ENCODE measurements at places on chromosomes 6 and 20.

GRCh38 chr6:110708295-110708950 lies 106.8 kb downstream of the CDK19 start:
- peak; percentile 53 for DNase-seq

DNA sequence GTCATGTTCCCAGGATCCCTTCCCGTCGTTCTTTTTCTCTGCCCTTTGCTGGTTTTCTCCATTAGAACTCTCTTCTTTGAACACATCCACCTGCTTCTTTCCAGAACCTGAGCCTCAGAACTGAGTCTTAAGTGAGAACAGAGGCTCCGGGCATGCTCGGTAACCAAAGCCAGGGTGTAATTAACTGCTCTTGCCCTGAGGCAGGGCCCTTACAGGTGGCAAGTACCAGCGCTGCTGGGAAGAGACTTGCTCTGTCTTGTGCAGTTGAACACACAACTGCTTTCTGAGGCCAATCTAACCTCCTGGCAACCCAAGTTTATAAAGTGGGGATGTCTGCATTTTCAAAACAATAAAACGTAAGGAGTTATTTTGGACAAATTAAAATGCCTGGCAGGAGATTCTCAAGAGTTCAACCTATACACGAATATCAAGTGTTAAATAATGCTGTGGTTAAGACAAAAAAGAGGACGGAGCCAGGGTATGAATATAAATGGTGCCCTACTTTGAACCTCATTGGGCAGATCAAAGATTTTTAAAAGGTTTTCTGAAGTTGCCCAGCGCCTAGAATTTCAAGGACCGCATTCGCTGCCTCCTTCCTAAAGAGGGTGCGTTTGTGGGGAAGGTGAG lies 12.4 kb upstream of the DEK start:
- no peak for DNase-seq

GRCh38 chr6:79686707-79687309 lies 55.7 kb downstream of the SH3BGRL2 start:
- no peak for DNase-seq

GRCh38 chr6:17504005-17504404 lies 96.1 kb upstream of the FAM8A1 start:
- DNase-seq = no peak

DNA sequence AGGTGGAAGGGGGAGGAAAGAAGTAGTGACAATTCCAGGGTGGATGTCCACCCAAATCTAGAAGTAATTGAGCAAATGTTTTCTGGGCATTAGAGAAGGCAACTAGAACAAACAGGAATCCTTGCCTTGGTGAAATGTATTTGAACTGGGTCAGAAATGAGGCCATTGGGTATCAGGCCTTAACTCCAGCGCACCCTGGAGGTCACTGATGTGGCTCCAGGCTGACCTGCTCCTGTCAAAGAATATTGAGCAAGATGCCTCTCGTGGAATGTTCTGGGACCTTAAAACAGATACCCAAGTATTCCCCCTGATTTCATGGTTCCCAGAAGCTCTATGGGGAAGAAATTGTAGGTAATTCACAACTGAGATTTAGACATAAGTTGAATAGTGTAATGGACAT lies 6.9 kb downstream of the HLA-DPB1 start:
- DNase-seq = peak; percentile 81

DNA sequence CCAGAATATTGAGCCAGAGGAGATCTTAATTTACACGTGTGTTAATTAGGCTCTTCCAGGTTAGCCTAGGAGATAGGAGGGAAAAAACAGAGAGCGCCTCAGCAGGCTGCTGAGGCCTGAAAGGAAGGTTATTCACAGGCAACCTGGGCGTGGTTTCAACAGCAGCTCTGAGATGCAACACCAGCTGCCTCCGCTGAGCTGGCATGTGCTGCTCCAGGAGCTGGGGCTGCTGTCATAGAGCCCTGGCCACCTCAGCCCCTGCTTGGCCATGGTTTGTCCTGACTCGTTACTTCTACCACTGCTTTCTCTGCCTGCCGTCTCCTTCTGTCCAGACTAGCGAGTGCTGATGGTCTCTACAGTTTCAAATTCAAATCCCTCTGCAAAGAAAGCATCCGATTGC lies 32.4 kb upstream of the RPP40 start:
- peak; percentile 31 for DNase-seq

GRCh38 chr20:63315240-63315689 lies 22.3 kb downstream of the COL20A1 start:
- no peak for DNase-seq

GRCh38 chr20:47241345-47241781 lies 115.1 kb downstream of the ZMYND8 start:
- no peak for DNase-seq

DNA sequence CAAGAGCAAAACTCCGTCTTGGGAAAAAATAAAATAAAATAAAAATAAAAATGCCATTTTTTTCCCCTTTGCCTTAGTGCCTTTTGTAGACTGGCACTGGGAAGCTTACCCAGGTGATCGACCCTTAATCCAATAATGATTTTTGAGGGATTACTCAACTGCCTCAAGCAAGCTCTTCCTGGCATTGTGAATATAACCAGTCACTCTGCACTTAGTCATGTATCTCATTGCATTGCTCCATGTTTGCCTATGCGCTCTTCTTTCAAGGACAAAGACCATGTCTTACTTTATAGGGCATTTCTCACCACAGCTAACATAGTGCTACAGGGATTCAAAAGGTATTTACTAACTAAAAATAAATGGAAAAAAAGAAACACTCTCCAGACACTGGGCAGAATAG lies 13.0 kb downstream of the GFOD1 start:
- peak; percentile 46 for DNase-seq

DNA sequence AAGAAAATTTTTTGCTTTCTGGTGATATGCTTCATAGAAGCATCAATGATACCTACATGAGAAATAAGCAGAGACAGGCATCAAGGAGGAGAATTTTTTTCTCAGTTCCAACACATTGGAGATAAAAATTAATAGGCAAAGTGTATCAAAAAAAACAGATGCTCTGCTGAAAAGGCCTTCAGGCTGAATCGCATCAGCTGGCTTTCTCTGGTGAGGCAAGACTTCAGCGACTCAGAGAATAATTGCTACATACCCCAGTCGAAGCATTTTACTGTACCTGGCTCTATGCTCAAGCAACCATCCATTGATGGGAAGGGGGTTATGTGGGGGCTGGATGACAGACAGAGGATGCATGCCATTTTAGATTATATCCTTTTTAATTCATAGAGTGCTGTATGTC lies 415.1 kb downstream of the TFAP2A start:
- DNase-seq = no peak

DNA sequence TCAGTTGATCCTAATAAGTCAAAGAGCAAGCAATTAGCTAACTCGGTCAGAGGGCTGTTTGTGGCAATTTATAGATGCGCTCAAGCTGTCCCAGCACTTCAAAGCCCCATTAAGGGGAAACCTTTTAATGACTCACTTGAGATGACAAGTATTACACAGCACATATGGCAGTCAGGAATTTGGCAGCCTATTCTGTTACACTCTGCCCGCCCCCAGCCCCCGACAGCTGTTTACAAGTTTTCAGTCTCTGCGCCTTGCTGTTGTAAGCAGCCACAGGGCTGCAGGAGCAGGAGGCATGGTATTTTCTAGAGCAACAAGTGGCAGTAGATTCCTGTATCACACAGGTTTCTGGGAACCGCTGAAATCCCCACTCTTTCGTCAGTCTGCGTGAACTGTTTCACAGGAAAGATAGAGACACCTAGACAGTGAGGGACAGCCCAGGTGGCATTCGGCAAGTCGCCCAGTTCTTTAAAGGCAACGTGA lies 263.0 kb downstream of the FOXC1 start:
- DNase-seq = no peak

- DNase-seq = no peak
Observed at GRCh38 chr20:9078826-9079731, 10.2 kb downstream of the PLCB4 start.

GRCh38 chr20:32505723-32506473 lies 79.2 kb downstream of the NOL4L start:
- peak; percentile 59 for DNase-seq

- DNase-seq = no peak
Observed at GRCh38 chr20:32845786-32846185, 12.9 kb upstream of the EFCAB8 start.

GRCh38 chr6:65289491-65289890 lies 417.5 kb downstream of the EYS start:
- DNase-seq = no peak

- DNase-seq = no peak
Observed at GRCh38 chr20:15710636-15711035, 862.6 kb downstream of the KIF16B start.

DNA sequence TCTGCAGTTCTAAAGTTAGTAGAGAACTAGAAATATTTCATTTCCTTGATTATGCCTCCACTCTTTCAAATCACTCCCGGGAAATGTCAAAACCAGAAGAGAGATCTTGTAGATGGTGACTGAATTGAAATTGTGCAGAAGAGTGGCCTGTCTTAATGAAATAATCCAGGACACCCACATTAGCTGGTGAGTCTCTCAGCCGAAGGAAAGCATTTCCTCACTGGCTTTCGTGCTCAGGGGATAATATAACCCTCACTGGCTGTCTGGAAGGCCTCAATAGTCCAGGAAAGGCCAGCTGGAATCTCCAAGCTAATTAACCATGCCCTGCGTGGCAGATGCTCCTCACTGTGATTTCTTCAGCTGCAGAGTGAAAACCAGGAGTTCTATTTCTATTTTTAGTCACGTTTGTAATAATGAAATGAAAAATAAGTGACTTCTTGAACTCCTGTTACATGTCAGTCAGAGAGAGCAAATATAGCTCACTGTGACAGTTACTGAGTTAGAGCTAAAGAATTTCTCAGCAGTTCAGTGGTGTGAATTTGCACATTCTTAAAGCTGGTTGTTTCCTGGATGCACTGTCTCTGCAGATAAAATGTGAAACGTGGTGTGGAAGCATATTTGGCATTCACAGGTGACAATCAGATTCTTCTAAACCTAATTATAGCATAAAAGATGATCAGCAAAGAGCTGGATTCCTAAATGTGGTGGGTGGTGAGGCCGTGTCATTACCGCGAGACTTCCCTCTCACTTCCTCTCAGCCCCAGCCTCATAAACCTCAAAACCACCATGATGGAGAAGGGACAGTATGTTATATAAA lies 211.7 kb downstream of the LMBRD1 start:
- DNase-seq = no peak

GRCh38 chr20:49831022-49831769 lies 18.6 kb downstream of the SLC9A8 start:
- no peak for DNase-seq

DNA sequence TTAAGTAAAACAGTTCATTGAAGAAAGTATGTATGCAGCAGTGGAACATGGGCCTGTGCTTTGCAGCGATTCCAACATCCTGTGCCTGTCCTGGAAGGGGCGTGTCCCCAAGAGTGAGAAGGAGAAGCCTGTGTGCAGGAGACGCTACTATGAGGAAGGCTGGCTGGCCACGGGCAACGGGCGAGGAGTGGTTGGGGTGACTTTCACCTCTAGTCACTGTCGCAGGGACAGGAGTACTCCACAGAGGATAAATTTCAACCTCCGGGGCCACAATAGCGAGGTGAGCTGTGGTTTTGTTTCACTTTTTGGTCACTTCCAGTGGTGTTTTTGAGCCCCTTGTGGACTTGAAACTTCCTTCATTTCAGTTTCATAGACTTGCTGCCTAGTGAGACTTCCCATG lies 1.7 kb downstream of the TULP4 start:
- DNase-seq = peak; percentile 49

DNA sequence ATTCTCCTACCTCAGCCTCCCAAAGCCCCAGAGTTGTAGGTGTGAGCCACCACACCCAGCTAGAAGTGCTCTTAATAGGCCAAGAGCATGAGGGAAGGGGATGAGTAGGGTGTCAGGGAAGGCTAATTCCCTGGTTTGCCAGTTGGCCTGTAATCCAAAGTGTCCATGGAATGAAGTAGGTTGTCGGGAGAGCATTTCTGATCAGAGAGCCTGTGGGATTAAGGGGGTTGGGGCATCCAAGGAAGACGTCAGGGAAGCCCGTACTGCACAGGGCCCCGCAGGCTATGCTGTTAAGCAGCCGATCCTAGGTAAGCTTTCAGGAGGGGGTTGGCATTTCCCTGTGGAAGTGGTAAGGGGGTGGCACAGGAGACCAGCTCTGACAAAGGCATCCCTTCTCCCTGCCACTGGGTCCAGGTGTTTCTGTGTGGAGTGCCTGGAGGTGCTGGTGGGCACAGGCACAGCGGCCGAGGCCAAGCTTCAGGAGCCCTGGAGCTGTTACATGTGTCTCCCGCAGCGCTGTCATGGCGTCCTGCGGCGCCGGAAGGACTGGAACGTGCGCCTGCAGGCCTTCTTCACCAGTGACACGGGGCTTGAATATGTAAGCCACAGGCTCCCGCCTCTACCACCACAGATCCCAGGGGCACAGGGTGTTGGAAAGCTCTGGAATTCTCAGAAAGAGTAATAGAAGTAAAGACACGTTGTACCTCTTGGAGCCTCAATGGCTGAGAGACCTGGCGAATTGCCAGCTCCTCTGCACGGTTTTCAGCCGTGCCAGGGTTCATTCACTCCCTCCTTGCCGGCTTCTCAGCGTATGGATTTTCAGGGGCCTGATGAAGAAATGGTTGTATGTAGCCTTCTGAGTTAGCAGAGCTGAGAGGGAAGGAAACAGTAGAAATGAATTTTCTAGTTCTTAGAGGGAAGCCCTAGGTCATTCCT lies 21.4 kb upstream of the MAPRE1 start:
- no peak for DNase-seq

- no peak for DNase-seq
Observed at GRCh38 chr6:44701637-44702101, 314.2 kb downstream of the CDC5L start.

DNA sequence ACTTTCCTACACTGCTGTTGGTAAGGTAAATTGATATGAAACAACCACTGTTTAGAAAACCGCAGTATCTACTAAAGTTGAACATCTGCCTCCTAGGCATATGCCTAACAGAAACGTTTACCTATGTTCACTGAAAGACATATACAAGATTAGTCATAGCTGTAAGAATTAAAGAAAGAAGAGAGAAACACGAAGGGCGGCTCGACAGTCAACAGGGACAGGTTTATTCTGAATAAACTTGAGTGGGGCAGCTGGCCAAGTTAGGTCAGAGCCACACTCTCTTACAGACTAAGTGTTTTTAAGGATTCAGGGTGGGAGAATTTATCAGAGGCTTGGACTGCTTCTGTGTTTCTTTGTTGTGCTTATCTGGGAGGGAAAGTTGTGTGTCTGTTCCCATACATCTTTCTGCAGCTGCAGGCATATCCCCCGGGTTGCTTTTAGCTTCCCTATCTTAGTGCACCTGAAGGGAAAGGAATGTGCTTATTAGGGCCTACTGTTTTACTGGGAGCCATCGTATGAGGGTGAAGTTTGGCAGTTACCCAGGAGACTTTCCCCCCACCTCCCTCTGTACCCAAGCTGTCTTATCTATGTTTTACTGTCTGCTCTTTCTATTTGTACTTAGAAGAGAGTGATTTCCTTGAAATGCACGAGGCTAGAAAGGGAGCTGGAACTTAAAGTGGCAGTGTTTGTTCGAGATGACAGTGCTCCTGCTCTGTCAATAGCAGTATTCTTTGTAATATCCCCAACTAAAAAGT lies 20.4 kb downstream of the PROCR start:
- no peak for DNase-seq
